ENCODE measurements at places on chromosomes 2 and 18. TPM values are rescaled to one million over a fixed set of nuclear protein-coding genes. Genes with fewer than 3 reads are reported as not detected.
A peak's percentile ranks its signal among the peaks of the same experiment; 100 is the strongest.

Gene B3GNT7
- total RNA-seq: not detected

Gene NEURL3
- total RNA-seq: not detected

Gene TMEM17
- 4.7 TPM for total RNA-seq

Gene REG1B
- not detected for total RNA-seq

Gene PARD3B
- total RNA-seq: 10.6 TPM

Gene SIX2
- 3.6 TPM for total RNA-seq

Gene FSHR
- not detected for total RNA-seq

Gene CCBE1
- total RNA-seq: 5.1 TPM

Gene METTL5
- total RNA-seq: 81.2 TPM

Gene LYPD6
- 15.0 TPM for total RNA-seq

Gene FAM237A
- total RNA-seq: not detected

Gene KCNG2
- not detected for total RNA-seq

Gene EPHA4
- 2.7 TPM for total RNA-seq

Gene UPP2
- total RNA-seq: not detected

DNA sequence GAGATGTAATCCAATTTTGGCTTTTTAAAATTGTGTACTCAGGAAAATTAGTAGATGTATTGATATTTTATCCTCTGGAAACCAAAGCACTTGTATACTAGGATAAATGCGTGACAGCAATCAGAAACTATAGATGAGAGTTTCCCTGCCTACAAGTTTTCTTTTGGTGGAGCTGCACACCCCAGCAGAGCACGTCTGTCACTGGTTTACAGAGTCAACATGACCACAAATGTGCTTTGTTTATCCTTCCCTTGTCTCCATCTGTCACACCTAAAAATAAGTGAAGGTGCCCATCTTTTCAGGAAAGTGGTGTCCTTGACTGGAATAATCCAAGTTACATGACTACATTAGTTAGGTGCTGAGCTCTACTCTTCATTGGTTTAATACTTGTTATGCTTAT lies 210.4 kb upstream of the DSEL start:
- no peak for DNase-seq

GRCh38 chr2:168030862-168031624 lies 216.4 kb downstream of the STK39 start:
- DNase-seq: peak; percentile 63

GRCh38 chr18:2304378-2305175 lies 266.7 kb downstream of the METTL4 start:
- no peak for DNase-seq

DNA sequence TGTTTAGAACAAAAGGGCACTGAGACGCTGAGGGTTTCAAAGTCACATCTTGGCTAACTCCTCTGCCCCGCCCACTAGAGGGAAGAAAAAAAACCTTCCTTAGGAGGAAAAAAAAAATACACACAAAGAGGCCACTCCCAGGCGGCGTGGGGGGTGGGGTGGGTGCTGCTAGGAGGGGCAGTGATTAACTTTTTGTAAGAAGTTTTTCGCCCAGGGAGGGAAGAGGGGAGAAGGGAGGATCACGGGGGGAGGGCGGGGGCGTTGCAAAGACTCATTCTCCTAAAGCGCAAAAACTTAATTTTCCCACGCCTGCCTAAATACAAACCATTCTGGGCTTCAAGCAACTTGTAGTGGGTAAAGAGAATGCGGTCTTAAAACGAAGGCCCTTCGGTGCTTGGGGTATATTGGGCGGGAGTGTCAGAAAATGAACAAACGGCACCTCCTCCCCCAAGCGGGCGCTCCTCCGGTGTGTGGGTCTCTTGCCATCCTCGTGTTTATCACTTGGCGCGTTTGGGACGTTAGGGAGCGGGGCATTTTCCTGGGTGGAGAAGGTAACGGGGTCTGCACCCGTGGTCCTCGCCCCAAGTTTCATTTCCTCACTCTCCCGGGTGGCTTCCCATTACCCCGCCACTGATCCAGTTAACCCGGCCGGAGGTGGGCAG lies 1.7 kb downstream of the CXCR4 start:
- DNase-seq: peak; percentile 52

- no peak for DNase-seq
Measured at GRCh38 chr2:129491308-129491707, 488.2 kb upstream of the RAB6C start.

- DNase-seq: no peak
Measured at GRCh38 chr18:62839874-62840713, 124.8 kb downstream of the PHLPP1 start.

GRCh38 chr2:212595036-212595654 lies 56.5 kb upstream of the ERBB4 start:
- no peak for DNase-seq

GRCh38 chr18:4248686-4249085 lies 206.4 kb downstream of the DLGAP1 start:
- no peak for DNase-seq

- DNase-seq: no peak
Measured at GRCh38 chr2:161250864-161251436, 57.3 kb upstream of the PSMD14 start.

DNA sequence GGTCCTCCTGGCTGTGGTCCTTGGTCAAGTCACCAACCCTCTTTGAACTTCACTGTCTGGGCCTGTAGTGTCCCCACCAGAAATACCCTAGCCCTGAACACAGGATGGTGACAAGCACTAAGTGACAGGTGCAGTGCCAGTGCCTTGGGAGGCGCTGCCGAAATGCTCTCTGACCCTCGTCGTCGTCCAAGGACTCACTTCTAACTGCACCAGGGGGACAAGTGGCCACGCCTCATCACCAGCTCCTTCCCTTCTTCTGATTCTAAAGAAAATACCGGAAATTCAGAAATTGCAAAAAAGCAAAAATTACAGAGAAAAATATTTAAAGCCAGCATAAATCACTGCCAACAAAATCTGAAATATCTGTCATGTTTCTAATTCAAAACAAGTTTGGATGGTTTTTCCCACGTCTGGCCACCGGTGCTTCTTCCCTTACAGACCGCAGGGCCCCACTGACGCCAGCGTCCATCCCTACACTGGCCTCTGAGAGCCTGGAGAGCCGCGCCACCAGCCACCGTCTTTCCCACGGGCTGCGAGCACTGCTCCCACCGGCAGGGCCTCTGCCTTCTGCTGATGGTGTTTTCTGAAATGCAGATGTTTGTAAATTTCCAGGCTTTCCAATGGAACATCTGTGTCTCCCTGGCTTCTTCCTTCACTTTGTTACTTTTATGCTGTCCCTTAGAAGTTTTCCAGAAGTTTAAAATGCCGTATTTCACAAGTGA lies 37.4 kb upstream of the GPC1 start:
- DNase-seq: peak; percentile 38

DNA sequence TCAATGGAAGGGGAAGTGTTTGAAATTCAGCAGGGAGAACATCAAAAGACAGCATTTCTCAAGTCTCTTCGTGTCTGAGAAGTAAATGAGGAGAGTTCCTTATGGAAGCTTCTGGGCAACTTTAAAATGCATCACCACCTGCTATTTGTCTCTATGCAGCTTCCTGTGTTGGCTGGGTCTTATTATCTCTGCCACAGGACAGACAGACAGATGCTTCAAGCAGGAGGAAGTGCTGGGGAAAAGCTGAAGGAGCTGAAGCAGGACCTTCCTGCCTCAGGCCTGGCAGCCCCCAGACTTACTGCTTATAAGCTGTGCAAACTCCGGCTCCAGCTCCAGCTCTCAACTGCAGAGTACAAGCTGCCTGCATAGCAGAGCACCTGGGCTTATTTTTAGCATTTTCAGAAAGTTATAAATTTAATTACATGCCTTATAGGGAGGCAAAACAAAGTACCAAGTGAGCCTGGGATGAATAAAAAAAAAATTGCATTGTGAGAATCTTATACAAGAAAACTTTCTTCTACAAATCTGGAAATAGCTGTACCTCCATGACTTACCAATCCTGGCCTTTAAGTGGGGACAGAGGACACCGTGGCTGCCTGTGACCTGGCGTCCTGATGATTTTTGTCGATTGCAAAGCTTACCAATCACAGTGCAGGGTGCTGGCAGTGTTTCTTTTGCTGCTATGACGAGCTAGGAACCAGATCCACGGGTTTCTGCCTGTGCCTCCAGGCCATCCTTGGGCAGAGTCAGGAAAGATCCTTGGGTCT lies 206.3 kb downstream of the SEPTIN10 start:
- no peak for DNase-seq

GRCh38 chr2:191857886-191858285 lies 11.0 kb upstream of the CAVIN2 start:
- DNase-seq: no peak

- peak; percentile 15 for DNase-seq
Measured at GRCh38 chr2:206045251-206045650, 40.7 kb downstream of the INO80D start.

- DNase-seq: no peak
Measured at GRCh38 chr2:56522605-56523089, 338.9 kb downstream of the CCDC85A start.

DNA sequence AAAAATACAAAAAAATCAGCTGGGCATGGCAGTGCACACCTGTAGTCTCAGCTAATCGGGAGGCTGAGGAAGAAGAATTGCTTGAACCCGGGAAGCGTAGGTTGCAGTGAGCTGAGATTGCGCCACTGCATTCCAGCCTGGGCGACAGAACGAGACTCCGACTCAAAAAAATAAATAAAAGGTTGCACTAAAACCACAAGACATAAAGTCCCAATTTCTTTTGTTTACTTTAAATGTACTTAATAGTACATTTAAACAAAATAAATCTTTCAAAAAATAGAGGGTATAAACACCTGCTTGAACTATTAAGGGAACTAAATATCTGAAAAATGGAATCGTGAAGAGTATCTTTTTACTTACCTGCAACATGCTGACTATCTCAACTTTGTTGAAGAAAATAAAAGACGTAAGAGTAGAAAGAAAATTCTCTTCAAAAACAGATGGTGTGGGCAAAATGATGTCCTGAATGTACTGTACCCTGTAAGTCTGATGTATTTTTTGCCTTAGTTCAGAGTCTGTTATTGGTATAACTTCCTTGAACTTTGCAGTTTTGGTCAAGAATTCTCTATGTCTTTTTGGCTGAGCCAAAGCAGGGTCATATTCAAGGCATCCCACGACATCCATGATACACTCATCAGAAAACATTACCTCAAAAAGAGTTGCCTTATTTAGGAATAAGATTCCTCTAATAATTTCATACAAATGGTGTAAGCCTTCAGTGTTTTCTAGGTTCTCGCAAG lies 19.2 kb downstream of the PPP4R3B start:
- DNase-seq: no peak

GRCh38 chr2:196372276-196372809 lies 201.0 kb upstream of the STK17B start:
- DNase-seq: no peak

DNA sequence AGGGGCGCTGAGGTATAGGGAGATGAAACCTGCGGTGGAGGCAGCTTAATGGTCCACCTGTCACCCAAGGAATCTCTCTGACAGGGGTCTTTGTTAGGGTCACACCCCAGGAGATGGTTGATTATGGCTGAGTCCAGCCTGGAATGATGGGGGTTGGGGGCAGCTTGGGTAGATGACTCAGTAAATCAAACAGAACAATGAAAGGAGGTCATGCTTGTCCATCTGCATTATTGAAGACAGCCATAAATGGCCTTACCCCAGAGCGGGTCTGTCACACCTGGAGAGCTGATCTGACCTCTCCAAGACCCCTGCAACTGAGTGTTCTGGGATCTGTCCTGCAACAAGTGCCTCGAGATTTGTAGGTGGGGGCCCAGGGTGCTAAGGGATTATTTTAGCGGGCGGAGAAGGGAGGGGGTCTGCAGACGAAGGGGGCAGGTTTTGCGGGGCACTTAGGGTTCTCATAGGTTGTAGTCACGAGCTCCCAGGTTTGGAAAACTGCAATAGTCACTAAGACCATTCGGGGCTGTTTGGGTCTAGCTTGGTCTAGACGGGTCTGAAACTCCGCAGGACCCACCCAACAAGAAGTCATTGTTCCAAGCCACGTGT lies 771 bp upstream of the IGFBP2 start:
- no peak for DNase-seq

- no peak for DNase-seq
Measured at GRCh38 chr18:32021756-32022564, 3.3 kb downstream of the RNF125 start.

Measured in SJSA1 (cell line).